ENCODE measurements at places on chromosomes 16 and 17.

DNA sequence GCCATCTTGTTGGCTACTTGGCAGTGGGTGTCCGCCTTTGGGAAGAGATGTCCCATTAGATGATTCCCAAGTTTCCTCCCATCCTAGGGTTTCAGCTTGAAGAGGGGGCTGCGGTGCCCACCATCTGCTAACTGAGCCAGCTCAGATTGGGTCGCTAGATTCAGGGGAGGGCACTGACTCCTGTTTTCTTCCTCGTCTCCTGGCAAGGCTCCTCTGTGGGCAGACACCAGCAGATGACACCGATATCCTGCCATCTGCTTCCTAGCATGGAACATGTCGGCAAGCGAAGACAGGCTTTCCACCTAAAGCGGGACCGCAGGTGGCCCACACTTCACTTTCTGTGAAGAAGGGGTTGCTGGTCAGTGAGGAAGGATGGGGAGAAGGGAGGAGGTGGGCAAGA is 27.3 kb downstream of the C17orf75 start:
- no peak for DNase-seq

- no peak for DNase-seq
These were observed 21.2 kb downstream of the LIG3 start for GRCh38 chr17:35001549-35001948.

DNA sequence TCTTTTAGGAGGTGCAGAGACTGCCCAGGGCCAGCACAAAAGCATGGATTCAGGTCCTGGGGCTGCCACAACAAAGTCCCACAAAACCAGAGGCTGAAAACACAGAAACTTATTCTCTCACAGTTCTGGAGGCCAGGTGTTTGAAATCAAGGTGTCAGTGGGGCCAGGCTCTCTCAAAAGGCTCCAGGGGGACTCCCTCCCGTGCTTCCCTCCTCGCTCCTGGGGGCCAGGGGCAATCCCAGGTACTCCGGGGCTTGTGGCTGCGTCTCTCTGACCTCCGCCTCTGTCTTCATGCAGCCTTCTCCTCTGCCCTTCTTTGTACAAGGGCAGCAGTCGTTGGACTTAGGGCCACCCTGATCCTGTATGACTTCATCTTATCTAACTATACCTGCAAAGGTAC is 8.3 kb upstream of the RBFOX3 start:
- peak; percentile 1 for DNase-seq

DNA sequence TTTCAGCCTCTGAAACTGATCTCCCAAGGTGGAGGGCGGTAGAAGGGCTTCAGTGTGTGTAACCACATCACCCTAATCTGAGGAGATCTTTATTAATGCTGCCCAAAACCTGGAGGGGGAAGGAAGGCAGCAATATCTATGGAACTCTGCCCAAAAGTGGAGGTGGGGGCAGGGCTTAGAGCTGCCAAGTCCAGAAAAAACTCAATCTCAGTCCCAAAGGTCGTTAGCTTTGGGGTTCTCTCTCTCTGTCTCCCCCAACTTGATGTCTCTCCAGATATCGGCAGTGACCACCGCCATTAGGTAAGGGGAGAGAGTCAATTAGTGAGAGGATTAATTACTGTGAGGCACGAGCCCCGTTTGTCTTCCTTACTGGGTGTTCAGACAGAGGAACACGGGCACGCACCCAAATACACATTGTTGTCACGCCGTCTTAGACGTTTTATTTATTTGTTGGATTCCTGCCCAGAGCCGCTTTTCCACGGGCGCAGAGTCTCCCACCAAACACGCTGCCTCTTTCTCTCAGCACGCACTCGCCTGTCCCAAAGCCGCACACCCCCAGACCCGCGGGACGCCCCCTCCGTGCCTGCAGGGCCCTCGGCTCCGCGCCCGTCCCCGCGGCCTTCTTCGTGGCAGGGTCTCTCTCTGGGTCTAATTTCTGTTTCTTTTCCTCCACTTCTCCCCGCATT is 5.4 kb upstream of the LHX1 start:
- DNase-seq = no peak

- no peak for DNase-seq
These were observed 19.2 kb downstream of the CYB561 start for GRCh38 chr17:63426917-63427308.

- no peak for DNase-seq
These were observed 80.8 kb upstream of the CCL1 start for GRCh38 chr17:34443619-34444469.

- DNase-seq = no peak
These were observed 212.5 kb upstream of the N4BP1 start for GRCh38 chr16:48822431-48822830.

GRCh38 chr17:19331543-19332245 is 30.8 kb downstream of the B9D1 start:
- DNase-seq = no peak

DNA sequence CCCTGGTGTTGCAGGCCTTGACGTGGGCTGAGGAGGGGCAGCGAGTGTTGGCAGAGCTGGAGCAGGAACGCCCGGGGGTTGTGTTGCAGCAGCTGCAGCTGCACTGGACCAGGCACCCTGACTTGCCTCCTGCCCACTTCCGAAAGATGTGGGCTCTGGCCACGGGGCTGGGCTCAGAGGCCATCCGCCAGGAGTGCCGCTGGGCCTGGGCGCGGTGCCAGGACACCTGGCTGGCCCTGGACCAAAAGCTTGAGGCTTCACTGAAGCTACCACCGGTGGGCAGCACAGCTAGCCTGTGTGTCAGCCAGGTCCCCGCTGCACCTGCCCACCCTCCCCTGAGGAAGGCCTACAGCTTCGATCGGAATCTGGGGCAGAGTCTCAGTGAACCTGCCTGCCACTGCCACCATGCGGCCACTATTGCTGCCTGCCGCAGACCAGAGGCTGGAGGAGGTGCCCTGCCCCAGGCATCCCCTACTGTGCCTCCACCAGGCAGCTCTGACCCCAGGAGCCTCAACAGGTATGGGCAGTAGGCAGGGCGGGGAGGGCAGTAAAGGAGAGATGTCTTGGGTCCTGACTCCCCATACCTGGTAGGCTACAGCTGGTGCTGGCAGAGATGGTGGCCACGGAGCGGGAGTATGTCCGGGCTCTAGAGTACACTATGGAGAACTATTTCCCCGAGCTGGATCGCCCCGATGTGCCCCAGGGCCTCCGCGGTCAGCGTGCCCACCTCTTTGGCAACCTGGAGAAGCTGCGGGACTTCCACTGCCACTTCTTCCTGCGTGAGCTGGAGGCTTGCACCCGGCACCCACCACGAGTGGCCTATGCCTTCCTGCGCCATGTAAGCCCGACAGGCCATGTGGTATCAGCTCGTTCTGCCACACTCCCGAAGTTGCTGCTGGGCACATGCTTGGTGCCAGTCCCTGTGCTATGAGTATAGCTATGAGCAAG is 5.6 kb downstream of the PLEKHG4 start:
- DNase-seq = no peak

Data from HAP-1 (cell line).